ENCODE measurements at places on chromosomes 12 and 14.

GRCh38 chr14:55645145-55645544 lies 65.1 kb downstream of the KTN1 start:
- no peak for DNase-seq

DNA sequence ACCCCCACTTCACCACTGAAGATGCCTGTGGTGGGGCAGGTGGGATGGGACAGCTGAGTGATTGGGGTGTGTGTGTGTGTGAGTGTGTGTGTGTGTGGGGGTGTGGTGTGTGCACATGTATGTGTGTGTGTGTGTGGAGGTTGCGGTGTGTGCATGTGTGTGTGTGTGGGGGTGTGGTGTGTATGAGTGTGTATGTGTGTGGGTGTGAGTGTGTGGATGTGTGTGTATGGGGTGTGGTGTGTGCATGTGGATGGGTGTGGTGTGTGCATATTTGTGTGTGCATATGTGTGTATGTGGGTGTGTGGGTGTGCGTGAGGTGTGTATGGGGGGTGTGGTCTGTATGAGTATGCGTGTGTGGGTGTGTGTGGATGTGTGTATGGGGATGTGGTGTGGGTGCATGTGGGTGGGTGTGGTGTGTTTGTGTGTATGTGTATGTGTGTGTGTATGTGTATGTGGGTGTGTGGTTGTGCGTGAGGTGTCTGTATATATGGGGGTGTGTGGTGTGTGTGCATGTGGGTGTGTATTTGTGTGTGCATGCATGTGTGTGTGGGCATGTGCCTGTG lies 61.6 kb downstream of the PLEKHG3 start:
- no peak for DNase-seq

DNA sequence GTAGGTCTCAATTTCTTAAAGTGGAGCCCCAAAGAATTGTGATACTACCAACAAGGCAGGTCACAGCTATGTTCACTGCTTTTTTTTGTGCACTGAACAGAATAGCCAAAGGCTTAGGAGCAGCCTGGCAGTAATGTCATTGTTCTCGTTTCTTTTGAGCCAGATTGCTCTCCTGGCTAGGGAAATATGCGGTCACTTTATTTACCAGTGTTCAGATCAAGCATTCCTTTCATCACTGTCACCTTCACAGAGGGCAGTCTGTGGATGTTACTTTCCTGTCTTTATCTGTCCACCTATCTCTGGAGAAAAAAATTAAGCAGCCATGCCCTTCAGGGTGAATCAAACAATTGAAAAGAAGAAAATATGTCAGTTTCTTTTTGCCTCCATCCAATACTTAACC lies 159.6 kb downstream of the BTG1 start:
- DNase-seq: no peak

DNA sequence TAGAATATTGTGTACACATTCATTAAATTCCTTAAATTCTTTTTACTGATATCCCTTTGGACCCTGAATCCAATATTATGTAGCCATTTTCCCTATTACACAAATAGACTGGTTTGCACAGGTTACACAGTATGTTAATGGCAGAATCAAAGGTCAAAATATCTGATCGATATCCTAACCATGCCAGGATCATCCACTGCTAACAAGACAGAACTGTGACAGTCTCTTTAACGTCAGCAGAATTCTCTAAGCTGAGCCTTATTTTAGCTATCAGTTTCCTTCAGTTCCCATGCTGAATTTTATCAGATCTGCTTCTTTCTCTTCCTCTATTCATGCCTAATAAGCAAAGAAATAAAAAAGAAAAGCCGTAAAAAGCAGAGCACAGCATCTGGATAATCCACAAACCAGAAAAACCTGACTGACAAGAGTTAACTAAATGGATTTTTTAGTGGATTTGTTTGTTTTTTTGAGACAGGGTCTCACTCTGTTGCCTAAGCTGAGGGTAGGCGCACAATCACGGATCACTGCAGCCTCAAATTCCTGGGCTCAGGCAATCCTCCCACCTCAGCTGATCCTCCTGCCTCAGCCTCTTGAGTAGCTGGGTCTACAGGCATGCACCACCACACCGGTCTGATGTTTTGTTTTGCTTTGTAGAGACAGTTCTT lies 130.4 kb downstream of the PAWR start:
- peak; percentile 17 for DNase-seq

DNA sequence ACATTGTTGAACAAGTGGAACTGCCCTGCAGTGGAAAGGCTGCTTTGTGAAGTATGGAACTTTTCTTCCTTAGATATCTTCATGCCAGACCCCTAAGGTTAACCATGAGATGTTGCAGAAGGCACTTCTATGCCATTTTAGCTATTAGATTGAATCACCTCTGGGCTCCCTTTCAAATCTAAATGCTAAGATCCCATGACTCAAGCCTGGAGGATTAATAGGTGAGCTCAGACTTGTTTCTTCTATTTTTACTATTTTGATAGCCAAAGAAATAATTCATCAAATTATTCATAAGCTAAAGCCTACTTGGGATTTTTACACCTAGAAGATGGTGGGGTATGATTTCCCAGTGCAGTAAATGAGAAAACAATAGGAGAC lies 64.3 kb downstream of the DAD1 start:
- DNase-seq: no peak

DNA sequence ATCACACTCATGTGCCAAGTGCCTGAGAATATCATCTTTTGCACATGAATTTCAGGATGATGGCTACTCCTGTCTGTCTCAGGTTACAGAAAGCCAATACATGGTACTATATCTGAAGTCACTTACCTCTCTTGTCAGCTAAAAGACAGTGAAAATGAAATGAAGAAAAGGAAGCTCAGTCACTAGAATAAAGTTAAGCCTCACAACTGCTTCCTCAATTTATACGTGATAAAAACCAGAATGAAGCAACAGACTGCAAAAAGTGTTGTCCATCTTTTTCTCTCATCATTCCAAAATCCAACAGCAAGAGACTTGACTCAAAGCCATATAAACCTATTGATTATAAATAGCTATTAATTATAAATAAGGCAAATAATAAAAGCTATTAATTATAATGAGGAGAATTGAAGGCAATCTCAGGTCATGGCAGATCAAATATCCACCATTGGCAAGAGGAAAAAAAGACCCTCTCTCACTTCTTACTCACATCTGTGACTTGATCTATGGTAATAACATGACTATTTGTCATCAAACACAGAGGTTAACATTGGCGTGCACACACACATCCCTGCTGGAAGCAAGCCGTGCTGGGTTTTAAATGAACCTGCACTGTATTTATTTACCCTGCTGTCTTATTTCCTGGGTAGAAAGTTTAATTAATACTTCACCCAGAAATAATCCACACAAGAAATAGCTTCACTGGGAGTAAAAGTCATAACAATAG lies 10.0 kb downstream of the NIN start:
- peak; percentile 46 for DNase-seq

DNA sequence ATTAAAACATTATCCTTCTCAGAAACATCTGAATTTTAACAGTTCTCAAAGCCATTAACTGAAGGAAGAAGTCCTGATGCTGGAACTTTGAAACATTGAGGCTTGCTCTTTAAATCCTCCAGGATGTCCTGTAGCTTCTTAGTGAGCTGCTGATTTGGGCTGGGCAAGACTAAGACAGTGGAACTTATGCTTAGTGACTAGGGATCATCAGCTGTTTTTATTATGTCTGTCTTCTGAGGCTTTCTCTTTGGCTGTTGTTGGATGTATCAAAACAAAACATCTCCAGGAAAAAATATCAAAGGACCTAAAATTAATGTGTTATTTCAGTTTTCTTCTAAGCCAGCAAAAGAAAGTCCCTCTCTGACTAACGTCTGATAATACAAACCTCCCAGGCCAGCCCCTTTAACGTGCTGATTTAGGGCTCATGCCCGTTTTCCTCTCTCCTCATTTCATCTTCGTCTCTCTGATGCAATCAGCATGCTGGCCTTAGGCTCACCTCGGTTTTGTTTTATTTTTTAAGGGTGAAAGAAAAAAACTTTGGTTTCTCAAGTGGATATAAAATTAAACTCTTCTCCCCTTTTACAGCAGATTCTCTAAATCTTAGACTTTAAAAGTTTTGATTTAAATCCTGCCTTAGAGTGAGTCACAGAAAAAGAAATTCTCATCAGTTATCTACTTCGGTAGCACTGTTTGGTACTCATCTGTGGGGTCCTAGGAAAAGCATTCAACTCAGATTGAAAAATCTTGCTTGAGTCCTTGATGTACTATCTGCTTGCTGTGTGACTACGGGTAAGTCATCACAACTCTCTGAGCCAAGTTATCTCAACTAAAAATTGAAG lies 106.2 kb upstream of the CCDC91 start:
- DNase-seq: no peak

DNA sequence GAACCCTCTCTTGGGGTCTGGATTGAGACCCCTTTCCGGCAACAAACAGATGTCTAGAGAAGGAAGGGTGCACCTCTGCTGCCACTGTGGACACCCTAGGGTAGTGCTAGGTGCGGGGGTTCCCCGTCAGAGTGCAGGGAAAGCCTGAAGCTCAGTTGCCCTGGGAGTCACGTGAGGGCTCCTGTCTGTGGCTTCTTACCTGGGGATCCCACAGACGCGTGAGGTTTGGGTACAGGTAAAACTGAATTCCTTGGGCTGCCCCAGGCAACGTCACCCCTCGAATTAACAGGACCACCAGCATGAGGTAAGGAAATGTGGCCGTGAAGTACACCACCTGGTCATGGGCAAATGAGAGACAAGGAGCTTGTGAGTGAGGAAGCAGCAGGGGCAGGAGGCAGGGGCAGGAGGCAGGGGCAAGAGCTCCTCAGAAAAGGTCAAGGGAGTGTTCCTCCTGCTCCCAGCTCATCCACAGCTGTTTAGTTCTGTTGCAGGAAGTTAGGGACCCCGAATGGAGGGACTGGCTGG lies 21.0 kb upstream of the SLC6A12 start:
- DNase-seq: no peak

GRCh38 chr12:128276471-128276870 lies 9.5 kb downstream of the TMEM132C start:
- no peak for DNase-seq

DNA sequence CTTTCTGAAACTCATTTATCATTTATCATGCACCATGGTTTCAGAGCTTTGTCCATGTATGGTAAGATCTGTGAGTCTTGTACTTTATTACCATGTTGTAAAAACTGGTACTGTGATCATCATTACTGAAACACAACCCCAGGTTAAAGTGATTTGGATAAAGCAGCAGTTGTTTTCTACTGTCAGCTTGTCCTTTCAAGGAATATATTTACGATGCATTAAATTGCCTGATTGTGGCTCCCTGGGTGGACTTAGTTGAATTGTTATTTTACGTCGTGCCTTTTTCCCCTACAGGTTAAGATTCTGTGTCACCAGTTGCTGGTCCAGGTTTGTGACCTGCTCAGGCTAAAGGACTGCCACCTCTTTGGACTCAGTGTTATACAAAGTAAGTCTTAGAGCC lies 46.1 kb downstream of the FRMD6 start:
- no peak for DNase-seq

DNA sequence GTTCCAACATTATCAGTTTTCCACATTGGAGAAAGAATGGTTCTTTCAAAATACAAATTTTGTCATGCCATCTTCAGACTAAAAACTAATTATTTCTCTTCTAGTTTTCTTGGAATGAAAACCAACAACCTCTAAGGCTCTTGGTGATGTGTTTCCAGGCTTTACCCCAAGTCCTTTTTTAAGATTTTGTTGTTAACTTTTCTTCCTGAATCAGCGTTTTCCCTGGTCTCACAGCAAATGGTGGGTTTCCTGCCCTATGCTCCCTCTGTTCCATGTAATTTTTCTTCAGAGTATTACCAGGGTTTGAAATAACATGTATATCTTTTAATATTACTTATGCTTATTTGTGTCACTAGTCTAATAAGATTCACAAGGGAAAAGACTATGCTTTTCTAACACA lies 1311.9 kb downstream of the LRFN5 start:
- no peak for DNase-seq

DNA sequence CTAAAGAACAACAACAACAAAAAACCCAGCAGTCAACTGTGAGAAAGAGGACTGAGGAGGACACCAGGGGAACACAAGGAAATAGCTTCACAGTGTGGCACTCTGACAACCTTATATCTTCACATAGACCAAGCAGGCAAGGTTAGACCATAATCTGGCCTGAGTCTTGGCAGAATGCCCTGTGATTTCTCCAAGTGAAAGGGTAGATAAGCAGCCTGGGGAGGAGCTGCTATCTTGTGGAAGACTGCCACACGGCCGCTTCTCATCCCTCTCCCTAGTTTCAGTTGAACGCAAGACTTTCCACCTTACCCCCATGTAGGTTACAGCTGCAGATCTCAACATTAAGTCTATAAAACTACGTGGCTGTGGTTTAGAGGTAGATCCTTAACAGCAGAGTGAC lies 3.7 kb downstream of the SLC25A21 start:
- peak; percentile 94 for DNase-seq

- DNase-seq: no peak
Observed at GRCh38 chr14:61491876-61492434, 170.6 kb downstream of the PRKCH start.

- DNase-seq: no peak
Observed at GRCh38 chr12:30905463-30906009, 21.0 kb upstream of the TSPAN11 start.

DNA sequence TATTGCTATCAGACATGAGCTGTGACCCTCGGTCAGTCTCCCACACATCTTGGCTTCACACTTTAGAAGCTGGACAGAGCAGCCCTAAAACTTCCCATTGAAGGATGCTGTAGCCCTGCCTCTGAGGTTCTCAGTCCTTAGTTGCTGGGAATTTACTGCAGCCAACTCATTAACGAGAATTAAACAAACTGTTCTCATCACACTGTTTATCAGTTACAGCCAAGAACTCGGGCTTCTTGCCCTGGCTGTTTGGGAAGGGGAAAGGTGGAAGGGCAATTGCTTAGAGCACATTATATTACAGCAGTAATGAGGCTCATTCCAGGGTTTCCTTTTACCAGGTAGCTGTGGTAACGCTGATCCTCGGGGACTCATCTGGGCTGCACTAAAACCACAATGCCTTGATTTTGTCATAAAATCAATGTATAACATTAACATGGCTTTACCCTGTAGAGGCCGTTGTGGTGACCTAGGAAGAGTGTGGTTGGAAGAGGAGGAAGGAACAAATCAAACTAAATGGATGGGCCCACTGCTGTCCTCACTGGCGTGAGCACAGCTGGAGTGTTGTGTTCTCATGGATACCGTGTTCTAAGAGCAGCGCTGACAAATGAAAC lies 87.1 kb downstream of the GPR135 start:
- no peak for DNase-seq

DNA sequence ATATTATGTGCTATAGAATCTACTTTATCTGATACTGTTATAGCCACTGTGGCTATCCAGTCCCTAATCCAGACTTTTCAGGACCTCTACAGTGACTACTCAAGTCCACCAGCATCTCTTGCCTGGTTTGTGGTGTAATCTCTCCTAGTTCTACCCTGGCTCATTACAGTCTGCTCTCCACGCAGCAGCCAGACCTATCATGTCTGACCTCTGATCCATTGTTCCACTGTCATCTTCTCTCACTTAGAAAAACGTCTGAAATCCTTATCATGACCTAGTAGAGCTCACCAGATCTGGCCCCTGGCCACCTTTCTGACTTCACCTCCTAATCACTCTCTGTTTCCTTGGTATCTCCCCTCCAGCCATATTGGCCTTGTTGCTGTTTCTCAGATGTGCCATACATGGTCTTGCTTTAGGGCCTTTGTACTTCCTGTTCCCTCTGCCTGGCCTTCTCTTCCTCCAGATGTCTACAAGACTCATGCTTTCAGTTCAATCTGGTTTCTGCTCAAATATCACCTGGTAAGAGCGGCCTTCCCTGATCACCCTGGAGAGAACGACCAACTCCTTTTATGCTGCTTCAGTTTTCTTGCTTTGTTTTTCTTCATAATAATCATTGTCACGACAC lies 475.5 kb downstream of the AACS start:
- no peak for DNase-seq

GRCh38 chr12:121983536-121984210 lies 38.0 kb upstream of the BCL7A start:
- DNase-seq: no peak

GRCh38 chr14:48398675-48399282 lies 723.4 kb upstream of the MDGA2 start:
- DNase-seq: peak; percentile 66

Measured in OCI-M1 (cell line).